ENCODE measurements at places on chromosomes 12 and 14.

DNA sequence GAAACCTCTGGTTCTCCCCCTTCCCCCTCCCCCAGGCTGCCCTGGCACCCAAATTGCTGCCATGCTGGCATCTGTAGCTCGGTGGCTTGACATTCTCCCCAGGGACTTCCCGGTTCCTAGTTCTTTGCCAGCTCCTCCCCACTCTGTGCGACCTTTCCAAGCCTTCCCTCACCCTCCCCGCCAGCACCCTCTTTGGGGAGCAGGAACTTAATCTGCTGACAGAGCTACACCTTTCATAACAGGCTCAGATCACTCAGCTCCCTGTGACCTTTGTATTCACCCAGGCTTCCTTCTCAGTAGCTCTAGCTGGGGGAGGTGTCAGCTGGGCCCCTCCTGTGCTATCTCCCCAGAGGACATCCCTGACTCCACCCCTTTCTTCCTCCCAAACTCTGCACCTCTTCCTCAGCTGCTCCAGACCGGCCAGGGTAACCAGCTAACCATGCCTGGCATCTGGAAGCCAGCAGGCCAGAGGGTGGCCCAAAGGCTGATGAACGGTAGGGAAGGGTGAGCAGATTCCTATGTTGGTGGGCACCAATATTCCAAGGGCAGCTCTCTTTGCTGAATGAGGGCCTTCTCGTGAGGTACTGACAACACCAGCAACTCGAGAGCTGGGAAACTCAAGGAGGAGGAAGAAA lies 1.8 kb upstream of the COX14 start:
- no peak for DNase-seq

- DNase-seq = no peak
These were observed 533.1 kb upstream of the LRFN5 start for GRCh38 chr14:41073544-41073943.

DNA sequence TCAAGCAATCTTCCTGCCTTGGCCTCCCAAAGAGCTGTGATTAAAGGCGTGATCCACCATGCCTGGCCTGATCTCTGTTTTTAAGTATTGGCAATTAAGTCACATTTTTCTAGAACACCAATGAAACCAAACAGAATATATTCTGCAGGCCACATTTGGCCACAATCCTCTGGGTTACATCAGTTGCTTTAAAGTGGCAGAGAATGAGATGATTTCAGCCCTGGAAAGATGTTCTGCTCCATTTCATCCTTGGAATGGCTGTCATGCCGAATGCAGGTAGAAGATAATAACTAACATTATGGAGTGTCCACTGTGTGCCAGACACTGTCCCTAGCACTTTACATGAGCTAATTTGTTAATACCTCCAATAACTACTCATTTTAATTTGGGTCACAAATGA lies 154.4 kb downstream of the PTPN11 start:
- no peak for DNase-seq

DNA sequence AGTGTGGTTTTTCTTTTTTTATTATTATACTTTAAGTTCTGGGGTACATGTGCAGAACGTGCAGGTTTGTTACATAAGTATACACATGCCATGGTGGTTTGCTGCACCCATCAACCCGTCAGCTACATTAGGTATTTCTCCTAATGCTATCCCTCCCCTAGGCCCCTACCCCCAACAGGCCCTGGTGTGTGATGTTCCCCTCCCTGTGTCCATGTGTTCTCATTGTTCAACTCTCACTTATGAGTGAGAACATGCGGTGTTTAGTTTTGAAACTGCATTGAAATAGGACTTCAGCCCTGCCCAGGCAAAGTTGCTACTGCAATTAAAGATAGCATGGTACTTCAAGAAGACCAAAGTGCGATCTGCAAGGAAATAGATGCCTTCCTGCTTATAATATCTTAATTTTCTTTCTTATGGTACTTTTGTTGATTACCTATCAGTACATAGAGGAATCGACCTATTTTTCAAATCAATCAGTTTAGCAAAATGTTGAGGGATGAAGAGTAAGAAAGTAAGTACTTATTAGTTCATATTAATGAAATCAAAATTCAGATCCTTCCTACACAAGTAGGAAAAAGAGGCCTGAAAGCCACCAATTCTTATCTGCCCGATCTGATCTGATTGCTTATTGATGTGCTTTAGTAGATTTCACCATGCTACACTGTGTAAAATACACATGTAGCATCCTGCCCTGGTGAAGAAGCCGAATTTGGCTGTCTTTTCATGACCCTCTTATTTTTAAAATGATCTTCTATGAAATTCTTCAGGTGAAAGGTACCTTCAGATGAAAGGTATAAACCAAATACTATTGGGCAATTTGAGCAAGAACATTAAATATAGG lies 1.6 kb downstream of the LTA4H start:
- no peak for DNase-seq

GRCh38 chr12:14946861-14947260 lies 8.5 kb upstream of the ERP27 start:
- no peak for DNase-seq

GRCh38 chr14:24984846-24985589 lies 64.9 kb downstream of the STXBP6 start:
- DNase-seq = no peak

GRCh38 chr14:22986508-22987054 lies 4.2 kb upstream of the AJUBA start:
- DNase-seq = peak; percentile 86

DNA sequence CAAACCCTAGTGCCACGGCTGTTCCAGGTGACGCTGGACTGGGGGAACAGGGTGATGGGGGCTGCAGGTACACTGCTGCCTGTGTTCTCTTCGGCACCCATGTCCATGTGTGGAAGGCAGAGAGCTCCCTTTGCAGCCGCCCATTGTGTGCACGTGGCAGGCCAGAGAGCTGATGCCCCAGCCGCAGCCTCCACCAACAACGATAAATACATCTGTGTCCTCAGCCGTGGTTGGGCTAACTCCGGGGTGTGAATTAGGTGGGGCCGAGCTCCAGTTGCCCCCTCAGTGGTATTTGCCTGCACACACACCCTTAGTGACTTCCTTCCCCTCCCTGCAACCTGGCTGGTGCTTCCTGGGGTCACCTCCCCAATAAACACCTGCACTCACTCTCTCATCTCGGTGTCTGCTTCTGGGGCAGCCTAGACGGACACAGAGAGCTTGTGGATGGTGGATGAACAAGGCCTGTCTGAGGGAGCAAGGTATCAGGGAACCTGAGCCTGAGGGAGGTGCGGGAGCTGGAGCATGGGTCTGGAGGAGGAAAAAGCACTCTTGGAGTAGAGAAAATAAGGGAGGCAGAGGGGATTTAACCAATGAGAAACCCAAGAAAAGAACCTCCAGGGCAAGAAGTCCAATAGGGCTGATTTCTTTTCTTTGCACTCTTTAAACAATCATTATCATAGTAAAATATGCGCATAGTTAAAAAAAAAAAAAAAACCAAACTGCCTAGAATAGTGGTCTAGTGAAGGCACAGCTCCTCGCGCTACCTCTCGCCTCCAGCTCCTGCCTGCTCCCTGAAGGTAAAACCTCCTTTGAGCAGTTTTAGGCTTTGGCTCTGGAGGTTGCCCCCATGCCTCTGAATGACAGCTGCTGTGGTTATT lies 112.6 kb downstream of the ZNF664 start:
- no peak for DNase-seq

- no peak for DNase-seq
These were observed 36.6 kb upstream of the PIK3C2G start for GRCh38 chr12:18224745-18225144.

DNA sequence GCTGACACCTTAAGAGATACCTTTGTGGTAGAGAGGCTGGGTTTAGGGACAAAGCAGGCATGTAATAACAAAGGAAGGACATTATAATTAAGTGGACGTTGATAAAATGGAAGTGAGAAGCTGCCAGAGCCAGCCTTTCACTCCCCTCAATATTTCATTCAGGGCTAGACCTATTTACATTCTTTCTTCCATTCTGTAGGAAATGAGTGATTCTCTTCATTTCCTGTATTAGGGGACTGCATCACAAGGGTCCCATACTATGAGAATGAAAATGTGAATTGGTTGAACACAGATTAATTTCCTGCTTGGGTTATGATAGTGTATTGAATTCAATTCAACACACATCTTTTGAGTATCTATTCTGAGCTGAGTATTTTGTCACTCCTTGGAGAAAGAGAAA lies 143.0 kb downstream of the OTOGL start:
- no peak for DNase-seq

GRCh38 chr14:25485381-25485780 lies 435.4 kb upstream of the STXBP6 start:
- DNase-seq = no peak

- DNase-seq = no peak
These were observed 317.0 kb upstream of the TMPO start for GRCh38 chr12:98198261-98198982.

DNA sequence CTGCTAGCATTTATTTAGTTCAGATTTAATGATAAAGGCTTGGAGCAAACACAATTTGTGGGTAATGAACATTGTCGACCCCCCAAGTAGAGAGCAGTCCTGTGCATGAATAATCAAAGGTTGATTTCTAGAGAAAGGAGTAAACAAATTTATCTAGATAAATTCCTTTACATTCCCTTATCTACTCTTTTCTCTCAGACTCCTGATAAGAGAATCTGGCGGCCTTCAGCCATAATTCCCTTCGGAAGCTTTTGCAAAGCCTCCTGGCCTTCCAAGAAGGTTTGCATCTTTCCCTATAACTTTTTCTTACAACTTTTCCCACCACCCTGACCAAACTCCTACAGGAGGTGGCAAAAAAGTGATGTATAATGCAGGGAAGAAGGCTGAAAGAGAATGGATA lies 42.1 kb downstream of the TMTC3 start:
- no peak for DNase-seq

GRCh38 chr12:101127521-101128219 lies 82.4 kb downstream of the SLC5A8 start:
- DNase-seq = no peak

DNA sequence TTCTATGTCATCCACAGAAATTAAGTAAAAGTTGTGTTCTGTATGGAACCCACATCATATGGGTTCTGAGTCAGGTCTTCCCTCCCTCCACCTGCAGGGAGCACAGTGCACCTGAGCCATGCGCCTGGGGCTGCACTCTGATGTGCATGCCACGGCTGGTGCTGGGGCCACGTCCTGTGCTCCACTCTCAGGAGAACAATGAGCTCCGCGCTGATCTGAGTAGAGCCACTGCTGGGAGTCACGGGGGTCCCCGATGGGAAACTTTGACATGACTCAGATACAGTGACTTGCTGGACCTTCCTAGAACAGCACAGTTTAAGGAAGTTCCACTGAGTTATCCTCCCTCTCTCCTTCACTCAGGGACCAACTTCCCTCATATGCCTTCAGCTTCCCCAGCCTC lies 683.4 kb downstream of the TMEM121 start:
- no peak for DNase-seq

GRCh38 chr12:105365231-105365630 lies 34.7 kb downstream of the C12orf75 start:
- no peak for DNase-seq

- no peak for DNase-seq
These were observed 303.7 kb upstream of the USP15 start for GRCh38 chr12:61956545-61956944.

- DNase-seq = no peak
These were observed 251.7 kb downstream of the PDZRN4 start for GRCh38 chr12:41439801-41440200.

DNA sequence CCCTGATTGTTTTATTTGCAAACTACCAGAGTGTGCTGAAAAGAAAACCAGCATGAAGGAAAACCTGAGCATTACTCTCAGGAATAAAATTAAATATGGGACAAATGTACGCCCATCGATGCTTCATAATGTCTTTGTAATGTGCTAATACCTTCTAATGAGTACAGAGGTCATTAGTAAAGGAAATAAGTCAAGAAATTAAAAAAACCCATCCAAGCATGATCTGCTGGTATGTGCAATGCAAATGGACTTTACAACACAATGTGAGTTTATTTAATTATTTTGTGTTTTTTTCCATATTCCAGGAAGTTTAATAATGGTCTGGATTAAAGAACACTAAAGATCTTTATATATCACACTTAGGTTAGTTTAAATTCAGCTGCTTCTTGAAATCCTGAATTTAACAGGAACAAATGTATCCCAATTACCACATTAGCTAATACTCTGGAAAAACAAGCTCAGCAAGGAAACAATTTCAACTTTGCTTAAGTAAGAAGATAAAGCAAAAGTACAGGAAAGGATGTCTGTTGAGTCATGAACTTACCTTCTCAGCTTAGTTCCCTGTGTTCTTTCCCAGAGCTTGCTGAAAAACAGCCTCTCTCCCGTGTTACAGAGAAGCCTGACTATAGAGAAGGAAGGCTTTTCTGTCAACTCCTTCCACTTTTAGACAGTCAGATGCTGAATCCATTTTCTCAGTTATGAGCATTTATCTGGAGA lies 179.3 kb upstream of the TMEM260 start:
- no peak for DNase-seq

Data from stimulated activated CD8-positive, alpha-beta memory T cell treated with anti-CD3 and anti-CD28 coated beads, Interleukin-4, amount 100 ng/mL, for 1 hour (primary cell).